ENCODE measurements at places on chromosomes 7 and 10.
A peak's percentile ranks its signal among the peaks of the same experiment; 100 is the strongest.

DNA sequence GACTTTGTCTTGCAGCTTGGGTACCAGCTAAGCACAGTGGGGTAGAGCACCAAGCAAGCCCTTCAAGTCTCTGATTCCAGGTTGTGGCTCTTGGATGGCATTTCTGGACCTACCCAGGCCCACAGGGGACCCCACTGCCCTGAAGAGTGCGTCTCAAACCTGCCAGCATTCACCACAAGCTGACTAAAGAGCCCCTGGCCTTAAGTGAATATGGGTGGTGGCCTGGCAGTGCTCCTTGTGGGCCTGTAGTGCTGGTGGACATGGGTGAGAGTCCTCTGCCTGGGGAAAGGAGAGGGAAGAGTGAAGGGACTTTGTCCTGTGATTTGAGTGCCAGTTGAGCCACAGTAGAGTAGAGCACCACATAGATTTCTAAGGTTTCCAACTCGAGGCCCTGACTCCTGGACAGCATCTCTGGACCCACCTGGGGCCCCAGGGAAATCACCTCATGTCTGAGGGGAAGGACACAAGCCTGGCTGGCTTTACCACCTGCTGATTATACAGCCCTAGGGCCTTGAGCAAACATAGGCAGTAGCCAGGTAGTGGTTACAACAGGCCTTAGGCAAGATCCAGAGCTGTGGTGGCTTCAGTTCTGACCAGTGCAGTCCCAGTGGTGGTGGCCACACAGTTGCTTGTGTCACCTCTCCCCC lies 23.7 kb downstream of the GSDME start:
- no peak for DNase-seq

GRCh38 chr7:28349637-28350036 lies 62.7 kb upstream of the CREB5 start:
- no peak for DNase-seq

GRCh38 chr7:6646465-6646864 lies 9.3 kb downstream of the ZNF316 start:
- DNase-seq = no peak

GRCh38 chr10:126068322-126068721 lies 172.0 kb downstream of the FANK1 start:
- DNase-seq = no peak

DNA sequence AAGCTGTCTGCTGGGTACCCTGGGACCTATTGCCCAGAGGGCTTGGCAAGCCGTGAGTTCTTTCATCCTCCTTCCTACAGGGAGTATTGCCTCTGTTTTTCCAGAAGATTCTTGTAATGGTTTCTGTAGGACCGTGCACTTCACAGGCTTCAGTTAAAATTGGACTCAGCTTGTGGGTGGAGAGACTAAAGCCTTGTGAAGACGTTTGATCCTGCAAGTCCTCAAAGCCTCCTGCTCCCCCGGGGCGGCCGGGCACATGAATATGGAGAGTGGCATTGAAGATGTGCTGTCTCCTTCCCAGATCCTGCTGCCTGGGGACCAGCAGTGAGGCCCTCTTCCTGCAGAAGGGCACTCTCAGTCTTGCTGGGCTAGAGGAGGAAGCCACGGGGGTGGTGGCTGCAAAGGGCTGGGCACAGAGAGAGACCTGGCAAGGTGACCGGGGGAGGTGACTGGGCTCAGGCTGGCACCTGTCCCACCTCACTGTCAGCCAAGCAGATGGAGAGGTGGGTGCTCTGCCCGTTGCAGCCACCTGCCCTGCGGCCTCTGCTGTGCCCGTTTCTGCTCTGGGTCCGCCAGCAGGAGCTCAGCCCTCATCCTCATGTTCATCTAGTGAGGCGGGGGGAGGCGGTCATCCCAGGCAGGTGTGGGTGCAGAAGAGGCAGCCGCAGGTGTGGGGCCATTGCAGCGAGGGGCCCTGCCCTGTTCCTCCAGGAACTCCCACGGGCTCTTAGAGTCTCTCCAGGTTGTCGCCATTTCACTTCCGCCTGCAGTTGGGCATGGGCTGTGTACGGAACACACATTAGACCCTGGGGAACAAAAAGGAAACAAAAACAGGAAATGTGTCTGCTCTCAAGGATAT lies 55.7 kb downstream of the TMEM209 start:
- DNase-seq = no peak

DNA sequence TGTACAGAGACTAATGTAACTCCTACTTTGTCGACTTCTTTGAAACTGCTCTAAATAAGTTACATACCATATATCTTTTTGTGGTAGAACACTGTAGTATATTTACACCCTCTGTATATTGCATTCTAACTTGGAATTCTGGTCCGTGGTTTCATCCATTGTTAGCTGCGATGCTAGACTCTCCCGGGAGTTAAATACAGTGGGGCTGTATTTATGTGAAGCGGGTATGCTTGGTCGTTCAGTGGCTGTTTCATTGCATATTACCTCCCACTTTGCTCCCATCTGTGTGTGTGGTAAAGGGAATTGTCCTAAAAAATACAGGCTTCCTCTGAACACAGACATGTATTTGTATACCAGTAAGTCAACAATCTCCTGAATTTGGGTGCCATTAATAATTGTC lies 231.1 kb downstream of the SLC25A13 start:
- no peak for DNase-seq

GRCh38 chr7:38310591-38311101 lies 37.2 kb upstream of the TARP start:
- DNase-seq = peak; percentile 57
